ENCODE measurements at places on chromosomes 7 and 10.

GRCh38 chr10:71575451-71575850 is 144.1 kb downstream of the C10orf105 start:
- DNase-seq: no peak

- no peak for DNase-seq
Measured at GRCh38 chr7:103690242-103690974, 244.4 kb upstream of the SLC26A5 start.

DNA sequence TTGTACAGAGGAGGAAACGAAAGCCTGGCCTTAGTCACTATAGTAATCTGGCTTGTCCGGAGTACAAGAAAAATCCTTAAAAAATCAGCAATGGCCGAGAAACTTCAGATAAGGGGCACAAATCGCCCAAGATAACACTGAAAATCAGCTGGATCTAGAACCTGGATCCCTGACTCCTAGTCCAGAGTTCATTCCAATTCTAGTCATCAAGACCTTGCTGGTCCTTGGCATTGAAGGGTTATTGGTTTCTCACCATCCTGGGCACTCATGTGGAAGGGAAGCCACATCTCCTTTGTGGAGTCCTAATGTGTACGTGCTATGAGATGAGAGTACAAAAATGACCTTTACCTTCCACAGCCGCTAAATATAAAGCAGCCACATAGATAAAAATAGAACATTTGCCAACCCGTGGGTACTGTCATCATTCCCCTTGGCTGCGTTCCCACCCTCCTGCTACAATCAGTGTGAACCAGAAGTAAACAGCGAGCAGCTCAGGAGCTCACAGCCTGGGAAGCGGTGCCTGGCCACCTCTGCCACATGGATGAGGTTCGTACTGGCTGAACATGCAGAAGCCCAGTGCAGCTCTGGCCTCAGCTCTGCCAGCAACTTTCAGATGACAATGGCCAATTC is 116.0 kb upstream of the PDLIM1 start:
- DNase-seq: no peak

GRCh38 chr7:30147223-30147622 is 12.4 kb downstream of the MTURN start:
- DNase-seq: no peak

GRCh38 chr10:62354916-62355315 is 19.3 kb upstream of the ZNF365 start:
- DNase-seq: no peak

DNA sequence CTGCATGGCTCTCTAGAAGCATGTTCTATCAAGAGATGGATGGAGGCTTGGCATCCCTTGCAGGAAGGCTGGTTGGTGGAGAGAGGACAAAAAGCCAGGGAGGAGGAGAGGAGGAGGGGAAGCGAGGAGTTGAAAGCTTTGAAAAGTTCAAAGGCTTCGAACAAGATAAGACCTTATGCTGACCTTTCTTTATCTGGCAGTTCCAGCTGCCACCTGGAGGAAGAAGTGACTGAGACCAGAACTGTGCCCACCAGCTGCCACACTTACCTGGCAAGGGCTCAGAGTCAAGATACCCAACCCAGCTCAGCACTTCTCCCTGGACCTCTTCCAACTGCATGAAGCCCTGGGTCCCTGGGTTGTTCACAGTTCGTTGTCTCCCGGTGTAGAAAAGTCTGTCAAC is 14.8 kb downstream of the CCL24 start:
- DNase-seq: no peak

- DNase-seq: no peak
Measured at GRCh38 chr7:71911051-71911450, 501.1 kb downstream of the CALN1 start.

DNA sequence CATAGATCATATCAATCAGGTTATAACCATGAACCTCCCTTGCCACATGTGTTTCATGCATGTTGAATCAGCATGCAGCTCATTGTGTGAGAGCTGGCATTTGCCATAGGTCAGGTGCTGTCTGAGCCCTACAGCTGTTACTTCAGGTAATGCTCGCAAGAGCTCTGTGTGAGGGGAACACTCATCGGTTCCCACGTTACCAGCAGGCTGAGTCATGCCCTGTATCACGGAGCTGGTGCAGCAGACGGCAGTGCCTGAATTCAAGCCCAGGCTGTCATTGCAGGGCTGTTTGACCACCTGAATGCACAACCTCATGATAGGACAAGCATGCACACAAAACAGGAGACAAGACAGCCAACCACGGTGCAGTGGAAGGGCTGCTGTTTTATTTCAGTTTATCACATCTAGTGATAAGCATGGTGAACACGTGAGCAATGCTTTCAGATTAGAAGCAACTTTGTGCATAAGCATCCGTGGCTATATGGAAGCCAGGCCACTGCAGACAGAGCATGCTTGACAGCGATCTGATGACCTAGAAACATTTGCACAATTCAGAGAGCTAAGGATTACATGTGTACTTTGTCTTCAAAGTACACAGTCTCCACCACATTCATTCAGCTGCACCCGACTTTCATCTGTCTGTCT is 56.4 kb upstream of the PFKP start:
- no peak for DNase-seq

DNA sequence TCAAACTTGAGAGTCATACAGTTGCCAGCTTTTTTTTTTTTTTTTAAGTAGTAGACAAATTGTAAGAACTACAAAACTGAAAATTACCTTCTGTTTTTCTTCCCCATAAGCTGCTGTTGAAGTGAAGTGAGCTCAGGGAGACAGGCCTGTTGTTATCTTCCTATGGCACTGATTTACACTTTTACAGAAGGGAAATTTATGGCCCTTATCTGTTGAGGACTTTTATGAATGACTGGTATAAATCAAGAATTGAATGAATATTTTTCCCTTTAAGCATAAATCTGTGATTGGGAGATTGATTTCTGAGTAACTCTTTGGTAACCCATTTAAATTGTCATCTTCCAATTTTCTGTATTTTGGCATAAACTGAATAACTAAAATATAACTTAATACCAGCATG is 124.0 kb downstream of the SDK1 start:
- DNase-seq: no peak

GRCh38 chr10:107859065-107859464 is 694.6 kb upstream of the SORCS1 start:
- DNase-seq: no peak

DNA sequence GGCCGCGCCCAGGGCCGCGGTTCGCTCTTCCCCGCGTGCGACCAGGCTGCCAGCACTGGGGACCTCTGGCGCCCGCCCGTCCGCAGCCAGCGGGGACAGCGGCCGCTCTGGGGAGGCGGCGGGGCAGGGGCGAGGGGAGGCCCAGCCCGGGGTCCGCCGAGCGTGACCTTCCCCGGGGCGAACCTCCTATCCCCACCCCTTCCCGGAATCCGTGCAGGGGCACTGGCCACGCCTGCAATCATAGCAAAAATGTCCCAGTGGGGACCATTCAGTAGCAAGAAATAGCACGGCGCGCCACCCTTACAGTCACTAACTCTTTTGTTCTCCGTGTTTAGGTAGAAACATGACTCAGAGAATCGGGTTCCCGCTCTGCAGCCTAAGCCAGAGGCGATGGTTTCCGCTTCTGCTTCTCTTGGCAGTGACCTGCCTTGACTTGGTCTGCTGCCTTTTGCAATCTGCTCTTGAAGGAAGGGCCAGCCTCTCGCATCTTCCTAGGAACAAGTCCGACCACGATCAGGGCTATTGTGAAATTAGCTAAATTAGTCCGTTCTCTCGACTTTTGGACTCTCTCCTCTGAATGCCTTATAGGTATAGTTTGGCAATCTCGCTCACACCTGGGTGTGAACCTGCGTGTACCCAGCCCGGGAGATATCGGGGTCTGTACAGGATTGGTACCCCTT is 79.3 kb upstream of the ACBD5 start:
- no peak for DNase-seq

DNA sequence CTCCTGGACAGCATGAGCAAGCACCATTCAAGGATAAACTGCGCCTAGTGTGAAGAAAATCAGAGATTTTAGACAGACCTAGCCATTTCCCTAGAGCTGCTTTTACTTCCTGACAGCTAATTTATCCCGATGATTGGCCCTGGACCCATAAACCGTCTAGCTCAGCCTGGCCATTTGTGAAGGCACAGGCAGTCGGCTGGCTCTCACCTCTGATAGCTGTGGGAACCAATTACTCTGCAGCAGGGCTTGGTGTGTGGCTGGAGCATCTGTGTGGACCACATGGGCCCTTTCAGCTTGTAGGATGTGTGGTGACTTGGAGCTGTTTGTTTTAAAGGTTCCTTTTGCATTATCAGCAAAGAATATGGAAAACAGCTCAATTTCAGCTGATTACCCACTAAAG is 111.1 kb upstream of the NPY start:
- DNase-seq: no peak

- DNase-seq: no peak
Measured at GRCh38 chr7:18975689-18976280, 141.7 kb downstream of the TWIST1 start.

DNA sequence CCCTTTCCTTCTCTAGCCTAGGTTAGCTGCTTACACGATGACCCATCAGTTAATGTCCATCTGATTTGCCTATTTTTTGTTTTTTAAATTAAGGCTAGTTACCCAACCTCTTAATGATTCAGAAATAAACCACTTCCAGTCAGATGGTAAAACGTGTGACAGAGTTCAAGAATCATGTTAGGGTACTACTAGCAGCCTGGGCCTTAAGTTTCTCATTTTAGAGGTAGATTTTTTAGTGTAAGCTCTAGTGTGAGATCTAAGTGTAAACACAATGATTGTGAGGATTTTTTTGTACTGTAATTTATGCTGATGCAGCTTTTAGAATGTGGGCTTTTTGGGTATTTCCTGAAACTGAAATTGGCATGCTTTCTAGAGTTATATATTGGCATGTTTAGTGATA is 130.0 kb downstream of the CDK14 start:
- no peak for DNase-seq

GRCh38 chr7:131212114-131212513 is 115.6 kb upstream of the MKLN1 start:
- no peak for DNase-seq

DNA sequence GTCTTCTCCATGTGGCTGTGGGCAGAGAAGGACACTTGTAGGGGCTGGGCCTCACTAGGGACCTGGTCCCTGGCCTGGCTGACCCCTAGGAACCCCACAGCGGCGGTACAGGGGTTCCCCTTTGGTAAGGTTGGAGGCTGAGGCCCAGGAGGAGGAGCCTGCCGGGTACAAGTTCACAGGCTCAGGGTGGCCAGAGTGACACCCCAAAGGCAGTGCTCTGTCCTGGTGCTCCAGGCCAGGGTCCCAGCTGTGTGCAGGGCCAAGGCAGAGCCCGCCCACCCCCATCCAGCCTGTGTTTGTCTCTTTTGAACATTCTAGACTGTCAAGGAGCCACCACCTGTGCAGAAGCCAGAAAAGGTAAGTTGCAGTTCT is 23.3 kb downstream of the ANTXRL start:
- no peak for DNase-seq

- DNase-seq: no peak
Measured at GRCh38 chr10:60235001-60235400, 154.7 kb downstream of the ANK3 start.

- no peak for DNase-seq
Measured at GRCh38 chr7:144508702-144509101, 105.2 kb upstream of the NOBOX start.

DNA sequence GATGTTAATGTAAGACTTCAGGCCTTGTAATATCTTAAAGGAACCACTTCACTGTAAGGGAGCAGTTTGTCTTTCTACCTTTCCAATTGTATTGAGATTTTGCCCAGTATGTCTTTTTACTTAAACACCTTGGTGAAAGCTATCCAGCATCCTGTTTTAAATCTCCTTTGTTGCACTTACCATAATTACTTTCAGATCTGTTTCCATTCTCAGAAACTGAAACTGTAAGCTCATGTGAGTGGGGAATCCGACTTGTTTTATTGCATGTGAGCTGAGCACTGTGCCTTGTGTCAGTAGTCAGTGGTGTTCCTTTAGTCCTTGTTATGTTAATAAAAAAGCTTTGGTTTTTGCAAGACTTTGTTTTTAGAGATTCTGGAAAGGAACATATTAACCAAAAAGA is 42.2 kb downstream of the BMPR1A start:
- DNase-seq: no peak

- no peak for DNase-seq
Measured at GRCh38 chr10:72808001-72808400, 85.5 kb upstream of the OIT3 start.

DNA sequence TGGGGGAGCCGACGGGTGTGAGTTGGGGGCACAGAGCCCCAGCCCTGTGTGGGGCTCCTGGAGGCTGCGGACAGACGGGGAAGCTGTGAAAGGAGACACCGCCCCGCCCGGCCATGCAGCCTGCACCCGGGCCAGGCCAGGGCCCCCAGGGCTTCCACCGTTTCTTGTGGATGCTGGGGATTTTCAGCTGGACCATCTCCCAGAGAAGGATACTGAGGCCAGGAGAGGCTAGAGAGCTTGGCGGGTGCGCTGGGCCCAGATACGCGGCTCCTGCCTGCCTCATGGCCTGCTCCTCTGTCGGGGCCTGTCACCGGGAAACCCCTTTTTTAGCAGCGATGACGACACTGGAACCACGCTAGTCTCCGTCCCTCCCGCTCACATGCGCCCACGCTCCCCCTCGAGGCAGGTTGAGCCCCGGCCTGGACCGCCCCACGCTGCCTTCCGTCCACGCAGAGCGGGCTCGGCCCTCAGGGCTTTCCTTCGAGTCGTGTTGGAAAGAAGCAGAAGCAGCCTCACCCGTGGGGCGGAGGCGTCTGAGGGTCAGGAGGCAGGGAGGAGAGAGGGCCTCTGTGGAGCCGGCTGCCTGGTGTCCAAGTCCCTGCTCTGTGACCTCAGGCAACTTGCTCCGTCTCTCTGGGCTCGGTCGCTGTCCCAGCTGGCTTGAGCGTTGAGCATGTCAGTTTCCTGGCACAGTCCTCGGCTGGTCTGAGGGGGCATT is 11.7 kb downstream of the TMEM184A start:
- no peak for DNase-seq

DNA sequence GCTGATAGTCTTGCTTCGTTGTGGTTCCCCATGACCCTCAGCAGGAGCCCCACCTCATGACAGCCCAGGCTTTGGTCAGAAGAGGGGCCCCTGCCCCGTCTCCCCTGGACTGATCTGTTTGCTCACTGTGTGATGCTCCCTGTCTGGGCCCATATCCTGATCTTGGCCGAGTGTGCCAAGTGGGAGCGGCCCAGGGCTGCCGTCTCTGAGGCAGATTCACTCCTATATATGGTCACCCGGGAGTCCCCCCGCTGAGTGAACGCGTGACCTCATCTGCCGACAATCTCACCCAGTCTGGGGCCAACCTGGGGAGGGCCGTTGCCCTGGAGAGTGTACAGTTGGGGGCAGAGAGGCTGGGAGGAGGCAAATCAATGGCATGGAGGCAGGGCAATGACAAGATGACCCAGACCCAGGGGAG is 34.5 kb downstream of the PPIF start:
- no peak for DNase-seq
